GM13976 (cell line): ENCODE measurements at places on chromosomes 3 and 15.

- DNase-seq: no peak
These were observed 30.3 kb upstream of the RNF7 start for GRCh38 chr3:141707741-141708203.

- DNase-seq: no peak
These were observed 53.8 kb upstream of the CORO2B start for GRCh38 chr15:68524753-68525584.

DNA sequence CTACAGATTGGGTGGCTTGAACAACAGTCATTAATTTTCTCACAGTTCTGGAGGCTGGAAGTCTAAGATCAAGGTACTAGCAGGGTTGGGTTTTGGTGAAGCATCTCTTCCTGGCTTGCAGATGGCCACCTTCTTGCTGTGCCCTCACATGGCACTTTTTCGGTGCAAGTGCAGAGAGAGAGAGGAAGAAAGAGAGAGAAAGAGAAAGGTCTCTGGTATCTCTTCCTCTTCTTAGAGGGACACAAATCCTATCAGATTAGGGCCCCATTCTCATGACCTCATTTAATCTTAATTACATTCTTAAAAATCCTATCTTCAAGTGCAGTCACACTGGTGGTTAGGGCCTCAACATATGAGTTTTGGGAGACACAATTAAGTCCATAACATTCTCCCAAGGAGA is 167.1 kb downstream of the NFKBIZ start:
- DNase-seq: no peak

DNA sequence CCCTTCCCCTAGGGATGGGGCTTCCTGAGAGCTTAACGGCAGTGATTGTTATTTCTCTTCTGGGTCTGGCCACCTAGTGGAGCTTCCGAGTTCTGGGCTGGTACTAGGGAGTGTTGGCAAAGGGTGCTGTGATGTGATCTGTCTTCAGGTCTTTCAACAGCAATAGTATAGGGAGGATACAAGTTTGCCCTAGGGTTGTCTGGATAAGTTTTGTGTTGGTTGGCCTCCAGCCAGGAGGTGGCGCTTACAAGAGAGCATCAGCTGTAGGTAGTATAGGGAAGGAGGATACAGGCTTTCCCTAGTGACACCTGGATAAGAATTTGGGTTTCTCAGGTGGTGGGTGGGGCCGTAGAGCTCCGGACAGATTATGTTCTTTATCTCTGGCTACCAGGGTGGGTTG is 19.2 kb upstream of the CPOX start:
- DNase-seq: no peak

- no peak for DNase-seq
These were observed 154.1 kb downstream of the WNT5A start for GRCh38 chr3:55333046-55333445.

- DNase-seq: no peak
These were observed 11.7 kb downstream of the ATP6V1A start for GRCh38 chr3:113758389-113759024.

DNA sequence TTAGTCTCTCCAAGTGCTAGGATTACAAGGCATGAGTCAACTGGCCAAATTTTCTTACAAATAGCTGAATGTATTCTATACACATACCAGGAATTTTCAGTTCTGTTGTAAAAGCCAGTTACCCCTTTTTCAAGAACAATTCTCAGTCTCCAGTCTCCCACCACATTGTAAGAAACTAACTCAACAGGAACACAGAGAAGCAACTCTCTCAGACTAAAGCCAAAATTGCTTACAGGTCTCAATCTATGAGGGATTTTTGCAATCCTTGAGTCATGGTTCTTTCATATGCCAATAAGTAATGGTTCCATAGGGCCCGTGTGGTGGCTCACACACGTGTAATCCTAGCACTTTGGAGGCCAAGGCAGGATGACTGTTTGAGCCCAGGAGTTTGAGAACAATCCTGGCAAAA is 8.5 kb downstream of the IP6K2 start:
- DNase-seq: no peak

GRCh38 chr3:9809239-9809614 is 835 bp upstream of the TTLL3 start:
- no peak for DNase-seq

DNA sequence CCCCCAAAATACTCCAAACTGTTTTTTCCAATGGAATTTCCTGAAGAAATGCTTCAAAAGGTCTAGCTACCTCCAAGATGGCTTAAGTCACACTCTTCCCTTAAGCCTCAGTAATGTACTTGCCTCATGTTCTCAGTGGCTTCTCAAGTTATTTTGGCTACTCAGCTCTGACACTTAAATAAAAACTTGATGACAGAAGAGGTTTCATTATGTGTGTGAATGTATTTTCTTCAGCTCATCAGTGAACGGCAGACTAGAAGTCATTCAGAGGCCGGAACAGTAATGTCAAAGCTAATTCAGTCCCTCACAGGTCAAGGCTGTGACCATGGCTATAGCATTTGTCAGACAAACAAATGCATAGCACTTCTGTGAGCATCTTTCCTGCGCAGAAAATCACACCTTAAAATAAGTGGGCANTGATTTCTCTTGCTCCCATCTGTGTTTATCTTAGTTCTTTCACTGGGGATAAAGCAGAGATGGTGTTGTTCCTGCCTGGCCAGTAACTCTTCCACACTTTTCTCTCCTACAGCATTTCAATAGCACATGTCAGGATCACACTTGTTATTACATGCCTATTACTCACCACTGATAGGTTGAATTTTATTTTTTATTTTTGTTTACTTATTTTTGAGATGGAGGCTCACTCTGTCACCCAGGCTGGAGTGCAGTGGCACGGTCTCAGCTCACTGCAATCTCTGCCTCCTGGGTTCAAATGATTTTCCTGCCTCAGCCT is 68.5 kb upstream of the PLCL2 start:
- peak; percentile 49 for DNase-seq

- peak; percentile 69 for DNase-seq
These were observed 20.5 kb upstream of the MINDY4B start for GRCh38 chr3:150925751-150926201.

DNA sequence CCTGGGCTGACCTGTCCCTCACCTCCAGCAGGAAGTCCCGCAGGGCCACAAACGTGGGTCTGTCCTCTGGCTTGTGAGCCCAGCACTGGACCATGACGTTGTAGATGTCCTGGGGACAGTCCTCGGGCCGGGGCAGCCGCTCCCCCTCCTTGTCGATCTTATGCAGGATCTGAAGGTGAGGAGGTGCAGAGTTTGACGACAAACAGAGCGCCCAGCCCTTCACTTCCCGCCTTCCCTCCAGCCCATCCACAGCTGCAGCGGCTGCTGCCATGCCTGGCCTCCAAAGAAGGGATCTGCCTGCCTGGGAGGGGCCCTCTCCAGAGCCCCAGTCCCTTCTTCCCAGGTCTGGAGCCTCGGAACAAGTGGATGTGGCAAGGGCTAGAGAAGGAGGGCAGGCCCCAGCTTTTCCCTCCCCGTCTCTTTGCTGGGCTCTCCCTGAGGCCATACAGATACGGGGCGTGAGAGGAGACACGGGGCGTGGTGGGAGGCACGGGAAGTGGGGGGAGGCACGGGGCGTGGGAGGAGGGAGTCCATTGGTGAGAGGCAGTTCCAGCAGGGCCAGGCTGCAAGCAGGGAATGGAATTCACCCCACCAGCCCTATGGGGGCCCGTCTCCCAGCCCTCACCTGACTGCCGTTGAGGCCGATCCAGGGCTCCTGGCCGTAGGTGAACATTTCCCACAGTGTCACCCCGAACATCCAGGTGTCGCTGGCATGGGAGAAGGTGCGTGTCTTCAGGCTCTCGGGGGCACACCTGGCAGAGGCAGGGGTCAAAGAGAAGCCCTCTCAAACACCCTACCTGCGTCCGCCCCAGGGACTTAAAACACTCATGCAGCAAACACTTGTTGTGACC is 29.7 kb downstream of the TNK2 start:
- DNase-seq: no peak

DNA sequence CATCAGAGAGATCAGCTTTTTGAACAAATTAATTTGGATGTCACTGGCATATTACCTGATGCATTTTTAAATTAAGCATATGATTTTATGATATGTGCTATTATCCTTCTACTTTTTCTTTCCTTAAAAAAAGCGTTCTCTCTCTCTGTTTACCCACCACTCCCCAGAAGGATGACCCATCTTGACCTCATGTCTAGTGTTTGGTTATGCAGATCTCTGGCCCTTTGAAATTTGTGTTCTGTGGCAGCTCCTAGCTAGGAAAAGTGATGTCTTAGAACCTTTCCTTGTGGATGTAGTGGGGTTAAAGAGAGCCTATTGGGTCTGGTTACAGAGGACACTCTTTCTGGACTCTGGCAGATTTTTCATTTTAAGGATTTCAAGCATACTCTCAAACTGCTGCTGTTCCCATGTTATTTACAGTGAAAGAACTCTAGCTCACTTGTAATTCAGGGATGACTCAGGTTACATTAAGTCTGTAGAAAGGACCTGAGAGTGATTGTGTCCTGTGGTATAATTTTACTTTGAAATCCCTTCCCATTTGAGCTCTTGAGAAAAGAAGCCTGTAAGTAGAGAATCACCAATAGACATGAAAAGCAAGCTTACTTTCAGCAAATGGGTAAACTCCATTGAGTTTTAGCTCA is 23.8 kb downstream of the ARHGEF26 start:
- DNase-seq: no peak

DNA sequence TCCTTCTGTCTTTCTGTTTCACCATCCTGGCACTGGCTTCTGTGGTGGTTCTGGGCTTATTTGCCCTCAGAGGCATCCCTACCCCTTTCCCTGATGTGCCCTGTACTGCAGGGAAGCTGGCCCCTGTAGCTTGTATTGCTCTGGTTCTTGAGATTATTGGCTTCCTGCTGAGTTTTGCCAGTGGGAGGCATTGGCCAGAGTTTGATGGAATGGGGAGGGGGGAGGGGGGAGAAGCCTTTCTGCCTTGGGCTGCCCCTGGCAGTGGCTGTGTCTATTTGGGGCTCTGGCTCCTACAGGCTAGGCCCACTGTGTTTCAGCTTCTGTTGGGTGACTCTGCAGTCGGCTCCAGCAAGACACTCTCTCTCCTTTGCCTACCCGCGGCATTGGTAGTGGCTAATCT is 41.6 kb upstream of the SEMA6D start:
- DNase-seq: no peak

- no peak for DNase-seq
These were observed 18.6 kb downstream of the FGD5 start for GRCh38 chr3:14837186-14837877.

DNA sequence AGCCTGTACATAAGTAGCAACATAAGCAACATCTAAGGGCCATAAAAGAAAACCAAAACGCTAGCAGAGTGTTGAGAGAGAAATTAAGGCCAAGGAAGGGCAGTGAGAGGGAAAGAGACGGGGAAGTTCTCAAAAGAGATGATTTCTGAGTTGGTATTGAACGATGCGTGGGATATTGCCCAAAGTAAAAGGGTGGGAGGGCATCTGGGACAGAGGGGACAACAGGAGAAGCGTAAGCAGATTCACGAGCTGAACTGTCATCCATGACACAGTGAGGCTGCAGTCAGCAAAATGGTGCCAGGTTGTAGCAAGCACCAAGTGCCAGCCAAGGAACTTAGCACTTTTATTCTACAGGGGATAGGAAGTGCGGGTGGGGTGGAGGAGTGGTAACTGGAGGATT is 11.8 kb downstream of the NCEH1 start:
- no peak for DNase-seq

- no peak for DNase-seq
These were observed 360.8 kb downstream of the CHST2 start for GRCh38 chr3:143480344-143480743.

DNA sequence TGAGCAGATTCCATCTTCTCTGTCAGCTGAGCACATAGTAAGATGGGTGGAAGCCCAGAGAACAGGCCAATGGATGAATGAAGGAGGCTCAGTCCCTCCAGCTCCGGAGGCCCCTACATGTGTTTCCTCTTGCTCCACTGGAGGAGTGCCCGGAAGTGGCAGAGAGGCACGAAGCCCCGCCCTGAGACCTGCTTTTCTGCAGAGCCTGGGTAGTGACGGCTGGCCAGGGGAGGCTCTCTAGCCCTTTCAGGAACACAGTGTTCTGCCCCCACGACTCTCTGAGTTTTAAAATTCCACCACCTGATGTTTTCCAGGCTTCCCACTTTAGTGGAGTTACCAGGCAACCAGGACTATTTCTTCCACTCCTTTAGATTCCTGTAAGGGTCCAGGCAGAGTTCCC is 149.4 kb upstream of the SLC6A11 start:
- DNase-seq: no peak

GRCh38 chr3:12935023-12935860 is 93.9 kb upstream of the RPL32 start:
- DNase-seq: no peak

GRCh38 chr3:133478624-133479023 is 78.8 kb downstream of the BFSP2 start:
- no peak for DNase-seq

- no peak for DNase-seq
These were observed 152.3 kb downstream of the MCTP2 start for GRCh38 chr15:94383706-94384105.
